Breast epithelium (tissue), 4 donors: ENCODE measurements at places on chromosomes 13 and 19. TPM values are rescaled to one million over a fixed set of nuclear protein-coding genes. Genes with fewer than 3 reads are reported as not detected.
A peak's percentile ranks its signal among the peaks of the same experiment; 100 is the strongest.

- H3K27me3 ChIP-seq, result no peaks in the 10 kb centered on the region
- no peaks in the 10 kb centered on the region for H3K36me3 ChIP-seq
- peak overlapping the region; percentile 89 for H3K27ac ChIP-seq
- no peak for DNase-seq
- H3K4me1 ChIP-seq, result no peaks in the 10 kb centered on the region
Observed at GRCh38 chr19:461721-462551, 1.1 kb upstream of the SHC2 start.

- H3K4me3 ChIP-seq, result peak overlapping the region; percentile 80
- H3K36me3 ChIP-seq, result no peaks in the 10 kb centered on the region
- peaks cover 4% of the 10 kb centered on the region for H3K4me1 ChIP-seq
- H3K27me3 ChIP-seq, result no peaks in the 10 kb centered on the region
Observed at GRCh38 chr13:49584771-49585182, 581 bp downstream of the RCBTB1 start.

DNA sequence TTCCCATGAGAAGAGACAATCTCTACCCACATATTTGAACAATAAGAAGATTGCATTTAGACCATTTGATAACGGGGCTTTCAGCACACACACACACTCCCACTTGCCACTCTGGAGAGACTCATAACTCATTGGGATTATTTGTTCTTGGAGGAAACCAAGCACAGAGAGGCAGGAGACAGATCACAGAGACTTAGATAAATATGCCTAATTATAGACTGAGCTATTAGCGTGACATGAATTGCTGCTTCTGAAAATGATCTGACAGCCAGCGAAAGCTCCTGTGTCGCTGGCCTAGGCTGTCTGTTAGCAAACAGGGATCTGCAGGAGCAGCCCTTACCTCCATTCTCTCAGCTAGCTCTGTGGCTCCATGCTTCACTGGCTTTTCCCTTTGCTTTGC is 111.4 kb downstream of the CCNA1 start:
- no peak for DNase-seq
- no peak overlapping the region for H3K4me3 ChIP-seq
- H3K36me3 ChIP-seq, result no peaks in the 10 kb centered on the region
- no peaks in the 10 kb centered on the region for H3K4me1 ChIP-seq
- H3K27me3 ChIP-seq, result no peaks in the 10 kb centered on the region

DNA sequence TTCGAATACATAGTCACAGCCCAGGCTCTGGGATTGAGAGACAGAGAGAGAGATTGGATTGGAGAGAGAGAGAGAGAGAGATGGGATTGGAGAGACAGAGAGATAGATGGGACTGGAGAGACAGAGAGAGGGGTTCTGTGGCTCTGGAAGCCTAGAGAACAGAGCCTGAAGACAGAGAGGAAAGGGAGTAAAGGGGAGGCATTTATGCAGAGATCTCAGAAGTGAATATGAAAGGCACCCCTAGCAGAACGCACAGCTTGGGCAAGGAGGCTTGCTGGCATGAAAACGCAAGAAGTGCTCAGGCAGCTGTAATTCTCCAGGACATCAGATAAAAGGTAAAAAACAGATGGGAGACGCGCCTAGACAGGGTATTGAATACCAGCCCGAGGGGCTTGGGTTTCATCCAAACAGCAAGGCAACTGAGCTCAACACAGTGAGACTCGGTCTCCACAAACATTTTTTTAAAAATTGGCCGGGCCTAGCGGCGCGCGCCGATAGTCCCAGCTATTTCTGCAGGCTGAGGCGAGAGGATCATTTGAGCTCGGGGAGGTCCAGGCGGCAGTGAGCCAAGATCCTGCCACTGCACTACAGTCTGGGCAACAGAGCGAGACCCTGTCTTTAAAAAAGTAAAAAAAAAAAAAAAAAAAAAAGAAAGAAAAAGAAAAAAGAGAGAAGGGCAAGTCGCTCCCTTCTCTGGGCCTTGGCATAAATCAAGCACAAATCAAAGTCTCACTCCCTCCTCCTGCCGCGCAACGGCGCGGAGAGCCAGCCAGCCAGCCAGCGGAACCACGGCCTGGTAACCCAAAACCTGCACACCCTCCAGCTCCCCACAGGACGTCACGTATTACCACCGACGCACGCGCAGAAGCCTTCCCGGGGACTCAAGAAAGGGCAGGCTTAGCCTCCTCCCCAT is 774 bp upstream of the PPP2R1A start:
- peak; percentile 98 for DNase-seq
- H3K4me3 ChIP-seq, result peak overlapping the region; percentile 92
- no peaks in the 10 kb centered on the region for H3K27me3 ChIP-seq
- peaks cover 4% of the 10 kb centered on the region for H3K4me1 ChIP-seq

The CD209 gene
- 2.3 TPM for total RNA-seq

The NDUFB7 gene
- 283 TPM for total RNA-seq

DNA sequence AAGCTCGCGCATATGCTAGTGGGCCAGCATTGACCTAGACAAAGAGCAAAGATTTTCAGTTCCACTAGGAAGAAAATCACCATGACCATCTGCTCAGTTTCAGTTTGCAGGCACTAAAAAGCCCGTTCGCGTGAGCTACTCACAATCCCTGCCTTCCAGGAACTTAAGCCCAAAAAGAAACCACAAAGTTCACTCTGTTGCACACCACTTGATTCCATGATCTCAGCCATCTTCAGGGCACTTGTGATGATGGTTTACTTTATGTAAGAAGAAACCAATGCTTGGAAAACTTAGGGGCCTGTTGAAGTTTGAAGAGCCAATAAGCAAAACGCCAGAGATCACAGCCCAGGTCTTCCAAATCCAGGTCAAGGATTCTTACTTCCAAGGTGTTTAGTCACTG is 45.0 kb upstream of the SLC15A1 start:
- no peaks in the 10 kb centered on the region for H3K36me3 ChIP-seq
- H3K4me1 ChIP-seq, result no peaks in the 10 kb centered on the region
- H3K27ac ChIP-seq, result no peak overlapping the region

GRCh38 chr19:35491836-35492360 is 1.6 kb upstream of the KRTDAP start:
- no peak overlapping the region for H3K4me3 ChIP-seq
- H3K27me3 ChIP-seq, result no peaks in the 10 kb centered on the region
- no peaks in the 10 kb centered on the region for H3K4me1 ChIP-seq
- DNase-seq, result no peak

GRCh38 chr19:50975766-50976165 is 6.4 kb upstream of the KLK6 start:
- no peaks in the 10 kb centered on the region for H3K4me1 ChIP-seq
- peak overlapping the region; percentile 16 for H3K27ac ChIP-seq
- no peaks in the 10 kb centered on the region for H3K27me3 ChIP-seq
- DNase-seq, result peak; percentile 88

DNA sequence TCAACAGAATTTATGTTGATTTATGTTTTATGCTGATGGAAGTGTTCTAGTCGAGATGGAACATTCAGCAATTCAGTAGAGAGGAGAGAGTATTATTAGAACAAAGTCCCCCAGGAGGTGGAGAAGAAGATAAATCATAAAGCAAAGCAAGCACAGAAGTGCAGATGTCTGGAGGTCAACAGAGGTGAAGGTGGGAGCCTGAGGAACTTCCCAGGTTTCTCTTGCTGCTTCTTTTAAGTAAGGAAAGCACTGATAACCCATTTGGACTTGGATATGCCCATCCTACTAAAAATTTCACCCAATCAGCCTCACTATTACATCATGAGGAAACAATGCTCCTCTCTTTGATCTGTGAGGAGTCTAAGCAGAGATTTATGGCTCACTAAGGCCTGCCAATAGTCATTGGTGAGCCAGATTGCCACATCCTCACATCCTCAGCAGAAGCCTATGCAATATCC is 98.8 kb downstream of the EPSTI1 start:
- no peak overlapping the region for H3K4me3 ChIP-seq
- peaks cover 5% of the 10 kb centered on the region for H3K4me1 ChIP-seq
- no peak for DNase-seq
- no peaks in the 10 kb centered on the region for H3K36me3 ChIP-seq

DNA sequence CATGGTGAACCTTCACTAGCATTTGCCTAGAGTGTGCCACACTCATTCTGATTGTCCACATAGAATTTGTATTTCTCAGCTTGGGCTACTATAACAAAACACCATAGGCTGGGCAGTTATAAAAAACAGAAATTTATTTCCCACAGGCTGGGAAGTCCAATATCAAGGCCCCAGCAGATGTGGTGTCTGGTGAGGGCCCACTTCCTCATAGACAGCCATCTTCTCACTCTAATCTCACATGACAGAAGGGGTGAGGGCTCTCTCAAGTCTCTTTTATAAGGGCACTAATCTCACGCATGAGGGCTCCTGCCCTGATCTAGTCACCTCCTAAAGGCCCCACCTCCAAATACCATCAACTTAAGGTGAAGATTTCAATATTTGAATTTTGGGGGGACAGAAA is 53.6 kb downstream of the LRRC63 start:
- no peak for DNase-seq
- no peaks in the 10 kb centered on the region for H3K27me3 ChIP-seq
- no peak overlapping the region for H3K27ac ChIP-seq
- no peaks in the 10 kb centered on the region for H3K4me1 ChIP-seq
- H3K4me3 ChIP-seq, result no peak overlapping the region
- no peaks in the 10 kb centered on the region for H3K36me3 ChIP-seq

- peak overlapping the region; percentile 7 for H3K27ac ChIP-seq
- H3K4me3 ChIP-seq, result no peak overlapping the region
- peaks cover under 1% of the 10 kb centered on the region for H3K4me1 ChIP-seq
- peaks cover 3% of the 10 kb centered on the region for H3K36me3 ChIP-seq
Observed at GRCh38 chr19:49857838-49858087, 6.8 kb downstream of the PTOV1 start.

GRCh38 chr19:49309087-49309486 is 15.9 kb downstream of the SLC6A16 start:
- no peaks in the 10 kb centered on the region for H3K36me3 ChIP-seq
- DNase-seq, result no peak
- no peak overlapping the region for H3K27ac ChIP-seq
- H3K27me3 ChIP-seq, result no peaks in the 10 kb centered on the region
- no peak overlapping the region for H3K4me3 ChIP-seq
- H3K4me1 ChIP-seq, result no peaks in the 10 kb centered on the region

- H3K4me1 ChIP-seq, result no peaks in the 10 kb centered on the region
- no peaks in the 10 kb centered on the region for H3K36me3 ChIP-seq
- H3K4me3 ChIP-seq, result no peak overlapping the region
- no peak overlapping the region for H3K27ac ChIP-seq
- DNase-seq, result no peak
Observed at GRCh38 chr13:90800082-90800746, 547.3 kb upstream of the MIR17HG start.

The CRLF1 gene
- total RNA-seq, result 21.0 TPM

DNA sequence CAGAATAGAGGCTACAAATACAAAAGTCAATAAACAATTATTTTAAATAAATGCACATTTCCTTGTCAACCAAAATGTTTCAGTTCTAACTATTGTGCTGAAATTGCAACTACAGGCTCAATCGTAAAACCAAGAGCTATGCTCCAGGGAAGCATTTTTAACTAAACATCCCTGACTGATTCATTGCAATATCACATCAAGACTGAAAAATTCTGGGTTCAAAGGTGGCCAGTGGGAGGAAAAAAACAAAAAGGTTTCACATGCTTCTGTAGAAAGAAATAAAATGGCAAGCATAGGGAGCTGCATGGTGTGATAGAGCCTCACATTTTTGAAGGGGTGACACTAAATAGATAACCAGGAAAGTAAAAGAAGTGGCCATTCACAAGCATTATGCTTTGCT is 862.8 kb downstream of the PCDH9 start:
- no peak overlapping the region for H3K27ac ChIP-seq
- no peaks in the 10 kb centered on the region for H3K4me1 ChIP-seq
- DNase-seq, result no peak
- no peaks in the 10 kb centered on the region for H3K27me3 ChIP-seq
- no peaks in the 10 kb centered on the region for H3K36me3 ChIP-seq

GRCh38 chr19:54881884-54882283 is 7.8 kb downstream of the FCAR start:
- DNase-seq, result no peak
- H3K4me1 ChIP-seq, result no peaks in the 10 kb centered on the region
- H3K27me3 ChIP-seq, result peaks cover 19% of the 10 kb centered on the region

- no peak overlapping the region for H3K4me3 ChIP-seq
- H3K36me3 ChIP-seq, result peaks cover 4% of the 10 kb centered on the region
- H3K27me3 ChIP-seq, result no peaks in the 10 kb centered on the region
- DNase-seq, result no peak
Observed at GRCh38 chr13:102873653-102874052, 27.8 kb downstream of the ERCC5 start.

DNA sequence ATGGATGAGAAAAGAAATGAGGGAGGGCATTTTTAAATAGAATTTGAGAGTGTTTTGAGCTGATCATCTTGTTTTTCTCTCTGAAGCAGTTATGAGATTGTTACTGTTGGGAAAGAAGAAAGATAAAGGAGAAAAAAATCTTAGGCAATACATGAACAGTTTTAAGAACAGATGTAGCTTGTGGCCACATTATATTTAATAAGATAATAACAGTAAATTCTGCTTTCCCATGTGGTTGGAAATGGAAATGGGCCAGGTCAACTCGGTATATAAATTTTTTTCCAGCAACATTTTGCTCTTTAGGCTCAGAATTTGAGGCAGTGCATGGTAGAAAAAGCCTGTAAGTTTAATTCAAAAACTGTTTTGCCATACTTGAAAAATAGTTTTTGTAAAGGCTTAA is 118.7 kb downstream of the POSTN start:
- H3K36me3 ChIP-seq, result no peaks in the 10 kb centered on the region
- no peaks in the 10 kb centered on the region for H3K4me1 ChIP-seq
- H3K27me3 ChIP-seq, result no peaks in the 10 kb centered on the region
- H3K4me3 ChIP-seq, result no peak overlapping the region
- DNase-seq, result no peak

The DDA1 gene
- total RNA-seq, result 11.1 TPM

DNA sequence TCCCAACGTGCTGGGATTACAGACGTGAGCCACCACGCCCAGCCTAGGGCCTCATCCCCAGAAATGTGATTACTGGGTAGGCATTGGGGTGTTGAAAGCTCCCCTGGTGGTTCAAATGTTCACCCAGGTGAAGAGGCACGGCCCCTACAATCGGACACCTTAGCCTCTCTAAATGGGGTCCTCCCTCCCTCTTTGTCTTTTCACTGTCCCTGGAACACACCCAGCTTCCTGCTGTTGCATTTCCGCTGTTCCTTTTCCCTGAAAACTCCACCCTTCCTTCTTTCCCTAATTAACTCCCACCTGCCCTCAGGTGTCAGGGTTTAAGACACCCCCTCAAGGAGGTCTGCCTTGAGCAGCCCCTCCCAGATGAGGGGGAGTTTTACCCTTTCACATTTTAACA is 3.6 kb upstream of the PRODH2 start:
- no peak overlapping the region for H3K27ac ChIP-seq
- H3K4me3 ChIP-seq, result no peak overlapping the region
- H3K36me3 ChIP-seq, result no peaks in the 10 kb centered on the region
- no peak for DNase-seq
- no peaks in the 10 kb centered on the region for H3K4me1 ChIP-seq

- H3K27me3 ChIP-seq, result no peaks in the 10 kb centered on the region
- DNase-seq, result peak; percentile 52
- no peaks in the 10 kb centered on the region for H3K36me3 ChIP-seq
- H3K4me1 ChIP-seq, result no peaks in the 10 kb centered on the region
Observed at GRCh38 chr19:6632002-6632621, 37.8 kb downstream of the TNFSF14 start.

The UQCRFS1 gene
- total RNA-seq, result 33.1 TPM
